NCI-H1930 (cell line): ENCODE measurements at places on chromosomes 12 and 14.

DNA sequence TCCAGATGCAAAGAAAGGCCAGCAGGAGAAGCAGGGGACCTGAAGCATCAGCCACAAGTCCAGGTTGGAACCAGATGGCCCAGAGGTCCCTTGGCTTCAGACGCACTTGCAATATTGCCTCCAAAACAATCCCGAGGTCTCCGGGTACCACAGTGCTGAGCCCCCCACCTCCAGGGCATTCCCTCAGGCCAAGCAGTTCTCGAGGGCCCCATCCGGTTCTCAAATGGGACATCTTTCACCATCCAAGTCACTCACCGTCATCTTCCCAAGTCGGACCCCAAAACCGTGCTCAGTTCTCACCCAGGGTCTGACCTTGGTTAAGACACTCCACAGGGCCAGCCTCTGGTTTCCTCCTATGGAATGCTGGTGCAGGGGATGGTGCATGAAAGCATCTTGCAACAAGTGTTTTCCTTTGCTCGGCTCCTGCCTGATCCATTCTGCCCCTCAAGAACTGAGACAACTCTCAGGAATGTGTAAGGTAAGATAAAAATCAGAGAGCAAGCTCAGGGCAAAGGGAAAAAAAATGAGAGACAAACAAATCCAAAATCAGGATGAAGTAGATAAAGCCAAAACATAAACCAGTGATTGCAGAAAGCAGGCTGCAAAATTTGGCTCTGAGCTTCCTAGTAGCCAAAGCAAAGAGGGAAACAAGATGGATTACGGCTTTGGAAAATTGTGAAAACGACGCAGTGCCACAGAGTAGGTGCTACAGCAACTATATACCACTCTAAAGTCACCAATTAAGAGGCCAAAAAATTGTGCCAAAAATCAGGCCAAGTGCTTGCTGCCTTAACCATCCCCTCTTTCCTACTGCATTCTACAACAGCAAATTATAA is 8.0 kb downstream of the NCOR2 start:
- DNase-seq: no peak

DNA sequence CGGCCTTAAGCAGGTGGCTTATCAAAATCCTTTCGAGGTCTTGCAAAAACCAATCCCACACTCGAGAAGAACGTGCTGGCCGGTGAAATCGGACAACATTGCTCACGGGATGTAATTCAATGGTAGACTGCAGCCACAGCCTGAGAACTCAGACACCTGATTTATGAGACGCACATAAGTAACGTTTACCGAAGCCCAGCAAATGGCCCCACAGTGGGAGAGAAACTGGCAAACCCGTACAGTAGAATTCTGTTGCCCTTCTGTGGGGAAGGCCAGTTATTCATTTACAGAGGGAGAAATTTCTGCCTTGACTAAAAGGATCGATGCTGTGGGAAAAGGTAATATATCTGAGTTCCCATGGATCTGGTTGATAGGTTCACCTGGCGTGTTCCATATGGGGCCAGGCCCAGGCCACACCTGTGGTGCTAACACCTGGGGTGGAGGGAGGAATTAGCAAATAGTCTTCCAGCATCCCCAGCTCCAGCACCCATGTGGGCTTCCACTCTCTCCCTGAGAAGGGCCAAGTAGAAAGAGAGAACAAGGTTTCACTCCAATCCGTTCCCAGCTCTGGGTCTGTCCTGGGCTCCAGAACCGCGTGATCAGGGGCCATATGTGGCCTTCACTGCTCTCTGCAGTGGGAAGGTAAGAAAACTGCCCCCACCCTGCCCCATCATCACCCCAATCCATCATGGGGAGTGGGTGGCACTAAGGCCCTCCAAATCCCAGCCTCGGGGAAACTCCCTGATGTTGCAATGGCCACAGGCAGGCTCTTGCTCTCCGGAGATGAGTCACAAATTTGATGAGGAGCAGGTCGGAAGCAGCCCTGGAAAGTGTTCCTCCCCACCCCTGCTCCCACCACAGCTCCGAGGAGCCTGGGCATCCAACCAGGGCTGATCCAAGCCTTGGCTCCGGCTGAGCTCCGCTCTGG is 12.7 kb downstream of the BDKRB1 start:
- no peak for DNase-seq

- no peak for DNase-seq
Measured at GRCh38 chr12:124401704-124402221, 106.9 kb downstream of the RFLNA start.

DNA sequence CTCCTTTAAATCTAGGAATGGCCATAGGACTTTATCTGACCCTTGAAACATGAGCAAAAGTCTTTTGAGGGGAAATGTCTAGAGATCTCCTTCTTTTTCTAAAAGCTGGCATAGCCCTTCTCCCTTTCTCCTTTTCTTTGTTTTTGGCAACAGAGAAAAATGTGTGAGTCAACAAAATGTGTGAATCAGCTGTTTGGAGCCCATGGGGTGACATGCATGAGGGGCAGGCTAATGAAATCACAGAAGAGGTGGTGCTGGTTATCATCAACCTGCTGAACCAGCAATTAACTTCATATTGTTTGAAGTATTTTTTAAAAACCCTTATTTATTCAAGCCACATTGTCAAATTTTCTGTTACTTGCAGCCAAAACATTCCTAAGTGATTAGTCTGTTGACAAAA is 132.3 kb downstream of the CCDC59 start:
- no peak for DNase-seq

GRCh38 chr14:101194373-101195308 is 291.1 kb upstream of the RTL1 start:
- DNase-seq: no peak

DNA sequence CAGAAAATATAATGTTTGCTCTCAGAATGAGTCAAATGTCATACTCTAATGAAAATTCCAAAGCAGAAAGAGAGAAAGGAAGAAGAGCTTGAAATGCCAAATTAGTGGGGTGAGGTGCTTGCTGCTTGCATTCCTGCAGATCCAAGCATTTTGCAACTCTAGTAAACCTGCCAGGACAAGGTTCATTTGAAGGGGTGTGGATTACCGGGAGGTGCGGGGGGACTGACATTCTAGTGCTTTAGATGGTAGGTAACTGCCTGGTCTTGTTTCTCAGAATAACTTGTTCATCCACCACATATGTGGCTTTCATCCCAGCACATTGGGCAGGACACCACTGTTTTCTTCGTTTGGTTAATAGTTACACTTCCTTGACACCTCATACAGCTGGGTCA is 144.4 kb downstream of the AKAP6 start:
- DNase-seq: no peak

GRCh38 chr12:89379148-89379838 is 27.0 kb upstream of the DUSP6 start:
- no peak for DNase-seq

DNA sequence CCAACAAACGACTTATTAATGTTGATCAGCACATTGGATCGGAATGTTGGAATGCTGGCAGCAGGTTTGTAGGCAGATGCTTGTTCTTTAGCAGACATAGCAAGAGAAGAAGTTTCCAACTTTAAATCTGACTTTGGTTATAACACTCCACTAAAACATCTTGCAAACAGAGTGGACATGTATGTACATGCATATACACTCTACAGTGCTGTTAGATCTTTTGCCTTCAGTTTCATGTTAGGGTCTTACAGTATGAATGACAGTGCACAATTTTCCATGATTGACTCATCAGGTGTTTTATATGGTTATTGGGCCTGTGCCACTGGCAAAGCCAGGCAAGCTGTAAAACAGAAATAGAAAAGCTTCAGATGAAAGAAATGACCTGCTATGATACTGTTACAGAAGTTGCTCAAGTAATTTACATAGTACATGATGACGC is 14.3 kb upstream of the DHRS7 start:
- no peak for DNase-seq

GRCh38 chr12:49825360-49825970 is 2.7 kb downstream of the NCKAP5L start:
- no peak for DNase-seq

- no peak for DNase-seq
Measured at GRCh38 chr14:101876555-101876938, 87.8 kb upstream of the DYNC1H1 start.

GRCh38 chr12:108457734-108458361 is 57.2 kb upstream of the FICD start:
- no peak for DNase-seq

- no peak for DNase-seq
Measured at GRCh38 chr14:93729993-93730392, 58.3 kb downstream of the PRIMA1 start.

- no peak for DNase-seq
Measured at GRCh38 chr12:96103067-96103644, 67.8 kb upstream of the LTA4H start.

DNA sequence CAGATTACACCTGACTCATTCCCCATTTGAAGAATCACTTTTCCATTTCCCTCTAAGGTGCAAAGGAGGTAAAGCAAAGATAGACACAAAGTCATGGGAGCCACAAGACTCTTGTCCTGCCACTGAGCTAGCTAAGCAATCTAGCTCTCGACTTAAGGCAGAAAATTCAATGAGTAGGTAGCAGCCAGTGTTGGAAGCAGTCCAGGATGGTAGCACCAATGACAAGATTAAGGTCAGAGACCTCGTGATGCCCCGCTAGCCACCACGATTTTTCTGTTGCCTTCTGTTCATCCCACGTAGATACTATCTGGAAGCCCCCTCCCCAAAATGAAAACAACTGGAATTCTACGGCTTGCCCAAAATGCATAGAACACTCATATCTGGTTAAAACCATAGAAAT is 1.4 kb downstream of the VAMP1 start:
- no peak for DNase-seq

DNA sequence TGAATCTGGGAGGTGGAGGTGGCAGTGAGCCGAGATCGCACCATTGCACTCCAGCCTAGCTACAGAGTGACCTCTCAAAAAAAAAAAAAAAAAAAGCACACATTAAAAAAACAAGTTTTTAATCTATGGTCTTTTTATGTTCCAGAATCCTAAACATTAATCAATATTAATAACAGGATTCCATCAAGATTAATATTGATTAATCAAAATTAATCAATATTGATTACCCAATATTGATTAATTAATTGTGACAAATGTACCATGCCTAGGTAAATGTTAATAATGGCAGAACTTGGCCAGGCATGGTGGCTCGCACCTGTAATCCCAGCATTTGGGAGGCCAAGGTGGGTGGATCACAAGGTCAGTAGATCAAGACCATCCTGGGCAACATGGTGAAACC is 7.9 kb upstream of the NANOG start:
- DNase-seq: no peak

- no peak for DNase-seq
Measured at GRCh38 chr12:48993787-48994186, 5.4 kb downstream of the DDN start.

DNA sequence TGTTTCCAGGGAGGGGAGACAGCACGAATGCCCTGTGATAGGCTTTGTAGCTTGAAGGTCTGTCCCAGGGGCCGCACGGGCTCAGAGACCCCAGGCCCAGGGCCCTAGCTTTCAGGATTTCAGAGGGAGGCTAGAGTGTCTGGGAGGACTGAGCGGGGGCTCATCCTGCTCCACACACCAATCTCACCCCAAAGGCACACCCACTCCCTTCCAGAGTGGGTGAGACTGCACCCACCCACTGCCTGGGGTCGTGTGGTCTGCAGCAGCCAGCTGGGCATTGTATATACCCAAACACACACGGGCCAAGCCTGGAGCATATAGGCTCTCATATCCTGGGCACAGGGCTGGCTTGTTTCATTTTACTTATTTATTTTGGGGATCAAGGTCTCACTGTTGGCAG is 5.8 kb upstream of the SLC25A47 start:
- DNase-seq: no peak

- DNase-seq: no peak
Measured at GRCh38 chr12:3107071-3107583, 29.9 kb downstream of the TSPAN9 start.

GRCh38 chr12:94790825-94791224 is 140.5 kb upstream of the TMCC3 start:
- no peak for DNase-seq

DNA sequence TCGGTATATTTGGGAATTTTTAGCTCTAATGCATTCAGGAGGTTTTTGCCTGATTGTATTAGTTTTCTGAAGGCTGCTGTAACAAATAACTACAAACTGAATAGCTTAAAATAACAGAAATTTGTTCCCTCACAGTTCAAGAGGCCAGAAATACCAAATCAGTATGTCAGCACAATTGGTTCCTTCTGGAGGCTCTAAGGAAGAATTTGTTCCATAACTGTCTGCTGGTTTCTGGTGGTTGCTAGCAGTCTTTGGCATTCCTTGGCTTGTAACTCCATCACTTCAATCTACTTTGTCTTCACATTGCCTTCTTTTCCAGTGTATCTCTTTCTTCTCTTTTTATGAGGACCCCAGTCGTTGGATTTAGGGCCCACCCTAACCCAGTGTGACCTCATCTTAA is 21.3 kb downstream of the TMTC3 start:
- no peak for DNase-seq

DNA sequence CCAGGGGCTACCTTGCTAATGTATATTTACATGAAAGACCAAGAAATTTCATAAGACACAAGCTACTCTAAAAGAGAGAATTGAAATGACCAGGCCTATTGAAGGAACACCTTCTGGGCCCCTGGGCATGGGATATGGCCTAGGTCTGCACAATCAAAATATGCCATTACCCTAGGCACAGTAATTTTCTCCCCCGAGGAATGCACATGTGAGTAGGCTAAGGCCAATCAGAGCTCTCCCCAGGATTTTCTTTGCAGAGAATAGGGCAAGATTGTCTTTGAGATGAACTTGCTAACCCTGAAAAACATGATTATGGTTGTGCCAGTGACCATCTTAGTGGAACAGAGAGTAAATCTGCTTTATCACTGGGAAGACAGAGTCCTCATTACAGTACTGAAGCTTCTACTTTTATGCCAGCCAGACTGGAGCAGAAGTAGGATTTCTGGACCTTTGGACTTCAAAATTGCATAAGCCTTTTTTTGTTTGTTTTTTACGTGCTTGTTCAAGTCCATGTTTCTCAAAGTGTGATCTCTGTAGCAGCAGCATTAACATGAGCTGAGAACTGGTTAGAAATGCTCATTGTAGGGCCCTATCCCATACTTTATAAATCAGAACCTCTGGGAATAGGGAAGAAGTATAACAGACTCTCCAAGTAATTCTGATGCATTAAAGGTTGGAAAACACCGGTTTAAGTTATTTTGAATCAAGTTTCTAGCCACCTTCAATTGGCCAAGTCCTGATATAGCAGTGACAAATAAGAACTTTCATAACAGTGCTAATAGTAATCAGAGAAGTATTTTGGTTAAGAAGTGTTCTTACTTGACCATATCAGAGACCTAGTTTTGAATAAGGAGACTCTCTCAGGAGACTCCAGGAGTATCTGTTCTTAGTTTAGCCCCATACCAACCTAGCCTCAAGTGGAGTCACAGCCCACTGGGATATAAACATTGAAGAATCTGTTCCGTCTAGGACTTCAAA is 112.9 kb downstream of the LMO3 start:
- no peak for DNase-seq

DNA sequence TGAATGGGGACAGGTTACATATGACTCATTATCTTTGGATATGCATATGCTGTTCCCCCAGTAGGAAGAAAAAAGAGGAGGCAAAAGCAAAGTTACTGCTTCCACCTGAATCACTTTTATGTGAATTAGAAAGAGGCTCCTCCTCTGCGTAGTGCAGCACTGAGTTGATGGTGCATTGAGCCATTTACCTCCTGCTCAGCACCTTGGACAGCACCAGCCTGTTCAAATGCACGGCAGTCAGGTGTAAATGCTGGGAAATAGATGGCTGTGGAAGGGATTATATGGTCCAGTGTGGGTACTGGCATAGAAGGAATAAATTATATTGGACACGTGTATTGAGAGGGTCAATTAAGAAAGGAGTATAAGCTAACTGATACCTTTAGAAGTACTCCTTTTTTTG is 541.9 kb upstream of the SEL1L start:
- DNase-seq: no peak
